SK-N-SH (cell line): ENCODE measurements at places on chromosomes 4 and X.
A peak's percentile ranks its signal among the peaks of the same experiment; 100 is the strongest.

DNA sequence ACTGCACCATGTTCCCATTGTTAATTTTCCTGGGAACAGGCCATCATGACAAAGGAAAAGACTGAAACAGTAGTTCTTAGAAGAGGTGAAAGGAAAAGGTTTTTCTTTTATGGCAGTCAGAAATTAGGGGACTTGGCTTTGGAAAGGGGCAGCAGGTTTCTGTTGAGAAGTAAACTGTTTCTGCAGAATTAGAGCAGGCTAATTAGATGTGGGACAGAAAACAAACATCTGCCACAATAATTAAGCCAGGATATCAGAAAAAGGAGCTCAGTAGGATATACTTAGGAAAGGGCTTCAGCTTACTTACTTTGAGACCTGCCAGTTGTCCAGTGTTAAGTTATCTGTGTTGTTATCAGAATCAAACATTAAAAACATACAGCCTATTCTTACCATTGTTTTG is 36.7 kb upstream of the STPG2 start:
- no peaks in the 10 kb centered on the region for H3K4me1 ChIP-seq
- H3K27ac ChIP-seq: no peak overlapping the region
- H3K36me3 ChIP-seq: no peaks in the 10 kb centered on the region

DNA sequence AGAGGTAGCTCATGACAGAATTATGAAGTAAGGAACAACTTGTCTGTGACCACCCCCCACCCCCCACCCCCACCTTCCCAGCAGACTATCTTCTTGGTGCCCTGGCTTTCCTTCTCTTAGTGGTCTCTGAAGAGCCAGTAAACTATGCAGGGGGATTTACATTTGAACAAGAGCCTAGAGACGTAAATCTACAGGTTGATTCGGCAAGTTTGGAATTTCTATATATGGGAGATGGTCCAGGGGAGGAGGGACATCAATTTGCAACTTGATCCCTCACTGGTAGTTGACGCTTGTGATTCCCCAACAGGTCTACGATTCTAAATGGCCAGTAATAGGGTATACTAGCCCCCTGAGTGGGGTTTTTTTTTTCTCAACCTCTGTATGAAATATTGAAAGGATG is 36.7 kb downstream of the IL13RA1 start:
- no peak overlapping the region for H3K27ac ChIP-seq
- no peak overlapping the region for H3K4me3 ChIP-seq
- no peaks in the 10 kb centered on the region for H3K4me1 ChIP-seq
- DNase-seq: no peak
- peaks cover 9% of the 10 kb centered on the region for H3K36me3 ChIP-seq
- H3K27me3 ChIP-seq: no peaks in the 10 kb centered on the region

GRCh38 chrX:102866981-102867656 is 70.0 kb upstream of the RAB40AL start:
- H3K4me3 ChIP-seq: no peak overlapping the region
- no peaks in the 10 kb centered on the region for H3K4me1 ChIP-seq
- DNase-seq: no peak
- H3K27ac ChIP-seq: no peak overlapping the region
- H3K36me3 ChIP-seq: peaks cover 28% of the 10 kb centered on the region

GRCh38 chr4:2094545-2094944 is 35.4 kb downstream of the NAT8L start:
- no peak for DNase-seq
- H3K4me1 ChIP-seq: no peaks in the 10 kb centered on the region
- H3K36me3 ChIP-seq: no peaks in the 10 kb centered on the region
- H3K27me3 ChIP-seq: no peaks in the 10 kb centered on the region

- no peak overlapping the region for H3K4me3 ChIP-seq
- DNase-seq: no peak
- H3K36me3 ChIP-seq: no peaks in the 10 kb centered on the region
- H3K4me1 ChIP-seq: no peaks in the 10 kb centered on the region
- no peaks in the 10 kb centered on the region for H3K27me3 ChIP-seq
Measured at GRCh38 chr4:2459589-2460349, 9.1 kb upstream of the RNF4 start.

- H3K27me3 ChIP-seq: no peaks in the 10 kb centered on the region; the same call in 1 of the 2 replicates
- H3K4me3 ChIP-seq: no peak overlapping the region
- H3K4me1 ChIP-seq: no peaks in the 10 kb centered on the region
Measured at GRCh38 chrX:23930894-23931604, 23.2 kb downstream of the CXorf58 start.

DNA sequence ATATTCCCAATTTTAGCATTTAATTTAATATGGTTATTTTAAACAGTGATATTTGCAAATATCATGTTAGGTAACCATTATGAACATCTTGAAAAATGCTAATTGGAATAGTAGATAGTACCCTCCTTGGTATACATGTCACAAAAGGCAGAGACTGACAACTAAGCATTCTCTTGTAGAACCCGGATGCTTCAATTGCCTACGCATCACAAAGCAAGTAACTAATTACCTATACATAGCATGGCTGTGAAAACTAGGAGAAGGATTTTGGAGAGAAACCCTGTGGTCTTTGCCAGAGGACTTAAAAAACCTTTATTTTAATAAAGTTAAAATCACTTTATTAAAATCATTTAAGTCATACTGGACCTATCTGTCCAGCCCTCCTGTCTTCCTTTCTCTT is 764.1 kb upstream of the TENM3 start:
- no peak overlapping the region for H3K27ac ChIP-seq
- no peaks in the 10 kb centered on the region for H3K27me3 ChIP-seq
- no peak overlapping the region for H3K4me3 ChIP-seq
- H3K4me1 ChIP-seq: no peaks in the 10 kb centered on the region
- DNase-seq: no peak

DNA sequence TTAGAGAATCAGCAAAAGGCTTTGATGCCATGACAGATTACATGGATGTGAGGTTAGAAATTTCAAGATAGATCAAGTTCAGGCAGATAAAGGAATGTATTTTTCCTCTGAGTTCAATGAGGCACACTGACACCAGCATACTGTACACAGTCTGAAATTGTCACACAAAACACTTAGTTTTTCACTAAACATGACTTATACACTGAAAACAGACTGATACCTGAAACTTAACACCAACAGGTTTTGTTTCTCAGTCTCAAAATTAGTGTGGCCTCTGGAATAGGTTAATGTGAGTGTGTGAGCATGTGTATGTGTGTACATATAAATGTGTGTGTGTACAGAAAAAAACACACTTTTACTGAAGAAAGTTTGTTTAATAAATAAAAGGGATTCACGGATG is 129.9 kb upstream of the SLITRK2 start:
- no peak overlapping the region for H3K4me3 ChIP-seq
- no peaks in the 10 kb centered on the region for H3K36me3 ChIP-seq
- no peaks in the 10 kb centered on the region for H3K4me1 ChIP-seq
- H3K27ac ChIP-seq: no peak overlapping the region
- DNase-seq: no peak
- H3K27me3 ChIP-seq: no peaks in the 10 kb centered on the region

- no peaks in the 10 kb centered on the region for H3K4me1 ChIP-seq
- H3K27ac ChIP-seq: no peak overlapping the region
- H3K27me3 ChIP-seq: no peaks in the 10 kb centered on the region
- no peak for DNase-seq
- no peak overlapping the region for H3K4me3 ChIP-seq
Measured at GRCh38 chr4:158065603-158066002, 107.2 kb downstream of the GASK1B start.

DNA sequence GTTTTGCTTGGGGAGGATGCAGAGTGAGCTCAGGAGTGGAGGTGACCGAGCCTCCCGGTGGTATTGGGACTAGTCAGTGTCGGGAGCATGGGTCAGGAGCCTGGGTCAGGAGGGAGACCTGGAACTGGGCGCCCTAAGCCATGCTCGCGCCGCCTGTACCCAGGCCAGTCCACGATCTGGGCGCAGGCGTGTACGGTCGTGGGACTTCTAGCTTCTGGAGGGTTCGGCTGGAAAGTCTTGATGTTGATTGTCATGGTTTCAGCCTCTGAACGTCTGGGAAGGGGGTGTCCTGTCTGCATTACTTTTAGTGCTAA is 244 bp downstream of the EIF2S3 start:
- peak overlapping the region; percentile 97 for H3K27ac ChIP-seq
- no peaks in the 10 kb centered on the region for H3K4me1 ChIP-seq
- peaks cover 42% of the 10 kb centered on the region for H3K36me3 ChIP-seq
- no peak overlapping the region; the same call in 1 of the 2 replicates for H3K4me3 ChIP-seq
- no peak for DNase-seq

- no peak overlapping the region for H3K4me3 ChIP-seq
- no peaks in the 10 kb centered on the region for H3K36me3 ChIP-seq
- no peaks in the 10 kb centered on the region for H3K4me1 ChIP-seq
- H3K27me3 ChIP-seq: no peaks in the 10 kb centered on the region
Measured at GRCh38 chrX:38110231-38110630, 103.9 kb downstream of the SYTL5 start.
